Activated T-helper 9 cell treated with anti-CD3 and anti-CD28 coated beads, Interleukin-2, amount 50 U/mL, for 16 hours (primary cell): ENCODE measurements at places on chromosomes 7 and 10.

- no peak for DNase-seq
Measured at GRCh38 chr7:139694389-139694676, 83.5 kb downstream of the HIPK2 start.

- DNase-seq = no peak
Measured at GRCh38 chr7:25037325-25037724, 57.3 kb upstream of the OSBPL3 start.

GRCh38 chr10:128687408-128687807 is 561.2 kb upstream of the MKI67 start:
- no peak for DNase-seq

GRCh38 chr7:42831006-42831717 is 80.7 kb downstream of the C7orf25 start:
- no peak for DNase-seq

- DNase-seq = no peak
Measured at GRCh38 chr10:47147186-47147585, 152.8 kb upstream of the GDF10 start.

GRCh38 chr7:12570534-12571461 is at the start of gene SCIN:
Gene SCIN (plus strand): TSS chr7:12570720. CDS start chr7:12570787, 67 bp downstream.
- DNase-seq = no peak

DNA sequence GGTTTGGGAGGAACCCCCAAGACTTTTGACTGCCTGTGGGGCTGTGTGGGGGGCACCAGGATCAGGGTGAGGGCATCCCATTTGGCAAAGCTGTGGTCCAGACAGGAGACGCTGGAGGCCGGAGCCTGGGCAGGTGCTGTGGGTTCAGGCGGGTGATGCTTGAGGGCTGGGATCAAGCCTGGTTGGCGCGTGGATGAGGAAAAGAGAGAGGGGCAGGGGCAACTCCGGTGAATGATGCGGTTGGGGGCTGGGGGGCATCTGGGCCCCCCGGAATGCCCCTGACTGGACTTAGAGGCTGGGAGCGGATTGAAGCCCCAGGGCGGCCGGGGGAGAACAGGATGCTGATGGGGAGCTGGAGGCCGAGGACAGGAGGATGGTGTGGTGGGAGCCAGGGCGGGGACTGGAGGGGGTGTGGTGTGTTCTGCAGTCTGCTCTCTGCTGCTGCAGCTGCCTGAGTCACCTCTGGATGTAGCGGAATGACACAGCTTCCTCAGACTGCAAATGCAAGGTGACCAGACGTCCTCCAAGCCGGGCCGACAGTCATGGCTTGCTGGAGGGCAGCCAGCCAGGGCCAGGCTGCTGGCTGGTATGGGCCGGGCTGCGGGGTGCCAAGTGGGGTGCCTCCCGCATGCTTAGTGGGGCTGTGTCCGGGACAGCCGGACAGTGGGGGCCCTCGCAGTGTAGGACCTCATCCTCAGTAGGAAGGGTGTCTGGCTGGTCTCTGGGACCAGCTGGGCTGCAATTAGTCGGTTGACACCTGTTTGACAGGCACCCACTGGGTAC is 3.2 kb downstream of the MAFK start:
- DNase-seq = no peak
